Right renal pelvis (tissue), 4 donors: ENCODE measurements at places on chromosomes 13 and 19. TPM values are rescaled to one million over a fixed set of nuclear protein-coding genes. Genes with fewer than 3 reads are reported as not detected.

- DNase-seq: peak; percentile 61
Measured at GRCh38 chr13:99436686-99437416, 64.4 kb upstream of the TM9SF2 start.

GRCh38 chr19:3578390-3578789 lies 5.6 kb downstream of the HMG20B start:
- DNase-seq: no peak

DNA sequence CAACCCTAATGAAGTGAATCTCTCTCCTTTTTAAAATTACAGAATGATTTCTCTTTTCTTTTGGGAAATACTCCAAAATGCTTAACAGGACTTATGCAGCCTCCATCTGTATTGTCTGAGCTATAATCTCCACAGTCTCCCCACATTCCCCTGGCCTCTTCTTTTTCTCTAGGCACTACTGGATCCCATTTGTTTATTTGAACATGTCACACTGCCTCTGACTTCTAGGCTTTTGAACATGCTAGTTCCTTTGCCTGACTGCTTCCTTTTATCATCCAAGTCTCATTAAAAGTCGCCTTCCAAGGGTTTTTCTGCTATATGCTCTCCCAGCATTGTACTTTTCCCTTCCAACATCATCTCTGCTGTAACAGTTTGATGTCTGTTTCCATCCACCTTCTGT lies 548.7 kb downstream of the PCDH9 start:
- DNase-seq: no peak

GRCh38 chr13:94968757-94969086 lies 256.4 kb upstream of the SOX21 start:
- DNase-seq: peak; percentile 12

- DNase-seq: no peak
Measured at GRCh38 chr13:64718116-64718515, 2512.0 kb downstream of the PCDH9 start.

GRCh38 chr13:99981735-99982035 lies at the start of gene ZIC2:
Gene ZIC2, plus strand, starts transcription at chr13:99981784. Its CDS starts 281 bp downstream, at chr13:99982065.
- no peak for DNase-seq

- DNase-seq: no peak
Measured at GRCh38 chr13:97295283-97296182, 73.4 kb downstream of the MBNL2 start.

DNA sequence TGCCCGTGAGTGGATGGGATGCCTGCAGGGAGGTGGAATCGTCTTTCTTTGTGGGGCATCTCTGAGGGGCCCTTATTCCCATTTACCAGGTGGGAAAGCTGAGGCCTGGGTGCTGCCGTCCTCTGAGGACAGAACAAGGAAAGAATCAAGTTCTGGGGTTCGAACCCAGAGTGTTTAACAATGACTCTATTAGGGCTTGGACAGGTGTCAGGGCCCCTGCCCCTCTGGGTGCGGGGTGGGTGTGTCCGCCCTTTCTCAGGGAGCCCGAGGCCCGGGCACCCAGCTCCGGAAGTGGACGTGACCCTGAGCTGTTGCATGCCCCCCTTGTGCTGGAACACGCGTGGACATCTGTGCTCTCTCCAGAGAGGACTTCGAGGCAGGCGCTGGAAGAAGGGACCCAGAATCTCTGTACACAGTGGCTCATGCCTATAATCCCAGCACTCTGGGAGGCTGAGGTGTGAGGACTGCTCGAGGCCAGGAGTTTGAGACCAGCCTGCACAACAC lies 10.8 kb downstream of the NDUFA11 start:
- DNase-seq: no peak

GRCh38 chr13:26821672-26822071 lies 61.1 kb upstream of the GPR12 start:
- DNase-seq: no peak

- no peak for DNase-seq
Measured at GRCh38 chr19:17327068-17327653, 7.5 kb downstream of the ANO8 start.

- DNase-seq: no peak
Measured at GRCh38 chr19:46678110-46678732, 17.2 kb upstream of the DACT3 start.

DNA sequence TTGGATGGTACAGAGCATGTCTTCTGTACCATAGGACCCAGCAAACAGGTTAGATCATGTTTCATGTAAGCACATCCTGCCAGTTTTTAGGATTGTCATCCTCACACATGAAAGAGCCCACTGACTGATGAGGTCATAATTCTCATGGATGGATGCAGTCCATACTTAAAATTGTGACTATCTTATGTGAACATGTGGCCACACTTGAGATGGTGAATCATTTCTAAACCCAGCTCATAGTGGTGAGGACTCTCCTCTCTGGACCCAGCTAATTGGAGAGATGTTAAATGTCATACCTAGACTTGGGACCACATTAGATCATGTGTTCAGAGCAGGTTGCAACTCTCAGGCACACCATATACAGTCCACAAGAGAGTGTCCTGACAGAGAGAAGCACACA lies 24.8 kb upstream of the ZNF254 start:
- DNase-seq: no peak

DNA sequence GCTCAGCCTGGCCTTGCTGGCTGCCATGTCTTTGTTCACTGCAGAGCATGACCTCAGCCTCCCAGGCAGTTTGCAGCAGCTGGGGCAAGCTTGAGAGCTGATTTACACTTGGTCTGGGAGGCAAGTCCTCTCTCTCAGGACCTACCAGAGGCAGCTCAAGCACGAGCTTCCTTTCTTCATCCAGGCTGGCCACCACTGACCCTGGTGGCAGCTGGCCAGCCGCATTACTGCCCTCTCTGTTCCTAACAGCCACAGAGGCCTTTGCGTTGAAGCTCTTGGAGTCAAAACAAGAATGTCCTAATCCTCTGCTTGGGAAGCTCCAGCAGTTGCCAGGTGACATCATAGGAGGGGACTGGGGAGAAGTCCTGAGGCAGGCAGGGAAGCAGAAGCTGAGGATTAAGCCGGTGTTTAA lies 85.7 kb downstream of the NUFIP1 start:
- no peak for DNase-seq

DNA sequence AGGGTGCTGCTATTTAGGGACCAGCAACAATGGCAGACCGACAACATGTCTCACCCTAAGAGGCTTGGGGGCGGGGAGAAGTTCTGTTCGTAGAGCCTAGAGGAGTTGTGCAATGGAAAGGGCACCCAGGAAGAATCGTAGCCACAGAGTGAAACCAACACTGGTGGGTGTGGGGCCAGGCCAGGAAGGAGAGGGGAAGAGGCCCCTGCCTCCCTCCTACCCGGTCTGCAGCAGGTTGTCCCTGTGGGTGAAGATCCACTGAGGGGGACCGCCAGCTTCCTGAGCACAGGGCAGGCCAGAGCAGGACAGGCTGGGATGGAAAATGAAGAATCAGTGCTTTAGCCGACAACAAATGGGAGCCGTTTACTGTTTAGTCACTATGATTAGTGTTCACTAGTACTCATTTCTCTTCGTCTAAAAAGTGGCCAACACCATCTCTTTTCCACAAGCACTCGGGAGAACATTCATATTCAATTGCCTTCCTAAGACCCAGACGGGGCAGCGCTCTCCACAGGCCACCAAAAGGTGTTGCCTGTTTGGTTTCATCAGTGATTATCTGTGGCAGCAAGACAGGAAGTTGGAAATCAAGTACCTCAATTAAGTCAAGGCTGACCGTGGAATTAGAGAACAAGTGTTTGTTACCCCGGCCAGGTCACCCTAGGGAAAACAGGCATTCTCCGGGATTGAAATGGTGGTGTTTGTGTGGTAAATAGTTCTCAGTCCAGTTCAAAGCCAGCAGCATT lies 1.1 kb upstream of the ATP11A start:
- no peak for DNase-seq

DNA sequence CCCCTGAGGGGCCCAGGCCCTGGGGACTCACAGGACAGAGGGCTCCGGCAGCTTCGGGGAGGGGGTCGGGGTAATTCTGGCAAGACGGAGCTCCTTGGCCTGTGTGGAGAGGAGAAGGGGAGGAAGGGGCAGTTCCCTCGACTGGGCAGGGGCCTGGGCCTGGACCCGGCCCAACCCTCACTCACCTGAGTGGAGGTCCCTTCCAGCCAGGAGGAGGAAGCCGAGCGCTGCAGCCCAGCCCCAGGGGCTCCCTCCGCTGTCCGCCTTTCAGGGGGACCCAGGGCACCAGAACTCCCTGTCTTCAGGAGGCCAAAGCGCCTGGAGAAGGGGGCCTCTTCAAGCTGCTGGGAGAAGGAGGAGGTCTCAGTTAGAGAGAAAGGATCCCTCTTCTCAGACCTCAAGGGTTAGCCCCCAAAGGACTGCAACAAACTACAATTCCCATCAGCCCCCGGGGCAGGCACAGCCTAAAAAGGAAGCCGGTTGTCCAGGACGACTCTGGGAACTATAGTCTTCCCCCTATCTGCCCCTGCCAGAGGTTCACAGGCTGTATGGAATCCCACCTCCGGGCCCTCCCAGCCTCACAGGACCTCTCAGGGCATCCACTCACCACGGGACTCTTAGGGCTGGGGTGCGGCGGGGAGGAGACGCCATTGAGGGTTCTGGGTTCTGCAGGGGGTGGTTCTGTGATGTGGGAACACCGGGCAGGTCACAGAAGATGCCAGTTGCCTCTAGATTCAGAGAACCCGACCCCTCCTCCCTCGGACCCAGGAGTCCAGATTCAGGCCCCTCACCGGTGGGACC lies 19.8 kb downstream of the EPS8L1 start:
- no peak for DNase-seq

GRCh38 chr13:70386919-70387318 lies 278.7 kb upstream of the KLHL1 start:
- DNase-seq: no peak

DNA sequence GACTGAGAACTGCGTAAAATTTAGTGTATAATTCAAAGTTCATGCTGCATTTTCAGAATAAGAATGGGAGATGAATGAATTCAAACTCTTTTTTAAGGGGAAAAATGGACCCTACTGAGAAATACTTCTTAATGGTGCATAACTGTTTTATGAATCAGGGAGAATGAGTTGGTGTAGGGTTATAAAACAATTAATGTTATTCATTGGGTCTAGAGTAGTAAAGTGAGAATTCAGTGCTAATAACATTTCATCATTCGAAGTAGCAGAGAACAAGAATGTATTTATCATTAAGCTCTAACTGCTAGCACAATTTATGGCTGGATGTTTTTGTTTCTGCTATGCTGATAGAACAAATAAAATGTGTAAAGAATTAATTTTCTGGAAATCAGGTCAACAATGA lies 310.2 kb downstream of the SLITRK5 start:
- DNase-seq: no peak

GRCh38 chr19:47377208-47377701 lies 28.1 kb downstream of the DHX34 start:
- DNase-seq: no peak

- DNase-seq: no peak
Measured at GRCh38 chr19:7427944-7428343, 60.9 kb downstream of the PEX11G start.

GRCh38 chr19:48844472-48844871 lies 8.2 kb upstream of the HSD17B14 start:
- DNase-seq: no peak

GRCh38 chr13:111880185-111880584 lies 186.8 kb upstream of the SOX1 start:
- no peak for DNase-seq

GRCh38 chr13:87078947-87079795 lies 592.0 kb upstream of the SLITRK5 start:
- no peak for DNase-seq

GRCh38 chr13:27168906-27169657 lies 2.5 kb downstream of the USP12 start:
- DNase-seq: no peak

DNA sequence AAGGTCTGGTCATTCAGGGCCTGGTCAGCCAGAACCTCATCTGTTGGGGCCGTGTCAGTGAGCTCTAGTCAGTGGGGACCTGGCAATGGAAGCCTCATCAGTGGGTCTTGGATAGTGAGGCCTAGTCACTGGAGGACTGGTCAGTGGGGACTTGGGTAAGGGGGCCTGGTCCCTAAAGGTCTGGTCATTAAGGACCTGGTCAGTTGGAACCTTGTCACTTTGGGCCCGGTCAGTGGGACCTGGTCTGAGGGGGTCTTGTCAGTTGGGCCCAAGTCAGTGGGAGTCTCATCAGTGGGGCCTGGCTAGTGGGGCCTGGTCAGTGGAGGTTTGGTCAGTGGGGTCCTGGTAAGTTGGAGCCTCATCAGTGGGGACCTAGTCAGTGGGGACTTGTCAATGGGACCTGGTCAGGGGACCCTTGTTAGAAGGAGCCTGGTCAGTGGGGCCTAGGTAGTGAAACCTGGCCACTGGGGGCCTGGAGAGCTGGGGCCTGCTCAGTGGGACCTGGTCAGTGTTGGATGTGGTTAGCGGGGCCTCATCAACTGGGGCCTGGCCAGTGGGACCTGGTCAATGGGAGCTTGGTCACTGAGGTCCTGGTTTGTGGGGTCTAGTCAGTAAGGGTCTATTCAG lies 43.7 kb upstream of the TPM4 start:
- DNase-seq: no peak

GRCh38 chr19:44585371-44586133 lies 27.8 kb upstream of the IGSF23 start:
- no peak for DNase-seq

- DNase-seq: no peak
Measured at GRCh38 chr13:24574847-24575246, 62.3 kb upstream of the PARP4 start.

GRCh38 chr13:76523740-76524340 lies 362.4 kb downstream of the KCTD12 start:
- no peak for DNase-seq

DNA sequence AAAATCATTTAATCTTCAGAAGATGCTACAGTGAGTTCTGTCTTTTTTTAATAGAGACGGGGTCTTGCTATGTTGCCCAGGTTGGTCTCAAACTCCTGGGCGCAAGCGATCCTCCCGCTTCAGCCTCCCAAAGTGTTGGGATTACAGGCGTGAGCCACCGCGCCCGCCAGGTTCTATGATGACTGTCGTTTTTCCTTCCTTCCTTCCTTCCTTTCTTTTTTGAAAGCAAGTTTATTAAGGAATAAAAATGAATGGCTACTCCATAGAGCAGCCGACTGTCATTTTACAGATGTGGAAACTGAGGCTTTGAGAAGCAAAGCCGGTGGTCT lies 511 bp upstream of the GAMT start:
- no peak for DNase-seq

Gene TMEM59L
- 3.2 TPM for polyA plus RNA-seq

Gene CGB2
- 0.10 TPM for polyA plus RNA-seq

Gene ANKRD27
- 20.9 TPM for polyA plus RNA-seq

Gene SIGLEC7
- polyA plus RNA-seq: 0.62 TPM

Gene TMPRSS9
- polyA plus RNA-seq: 0.13 TPM

Gene NRTN
- polyA plus RNA-seq: 2.2 TPM

Gene MAST1
- 0.91 TPM for polyA plus RNA-seq

Gene PSMD8
- 168 TPM for polyA plus RNA-seq

Gene KLHL1
- polyA plus RNA-seq: 1.4 TPM

Gene NLRP5
- polyA plus RNA-seq: 0.06 TPM

Gene CEACAM7
- polyA plus RNA-seq: not detected
